ENCODE measurements at places on chromosomes 2 and 18.

- no peak for DNase-seq
These were observed 474.6 kb downstream of the SLC4A3 start for GRCh38 chr2:220101980-220102379.

- DNase-seq = no peak
These were observed 11.0 kb upstream of the ALPK2 start for GRCh38 chr18:58639751-58640427.

GRCh38 chr2:212083492-212083891 is 455.1 kb downstream of the ERBB4 start:
- no peak for DNase-seq

GRCh38 chr2:191795715-191796114 is 51.2 kb downstream of the CAVIN2 start:
- DNase-seq = no peak

GRCh38 chr2:118847762-118848172 is 319 bp upstream of the EN1 start:
- no peak for DNase-seq

- no peak for DNase-seq
These were observed 1049.2 kb upstream of the ZEB2 start for GRCh38 chr2:145569108-145569507.

DNA sequence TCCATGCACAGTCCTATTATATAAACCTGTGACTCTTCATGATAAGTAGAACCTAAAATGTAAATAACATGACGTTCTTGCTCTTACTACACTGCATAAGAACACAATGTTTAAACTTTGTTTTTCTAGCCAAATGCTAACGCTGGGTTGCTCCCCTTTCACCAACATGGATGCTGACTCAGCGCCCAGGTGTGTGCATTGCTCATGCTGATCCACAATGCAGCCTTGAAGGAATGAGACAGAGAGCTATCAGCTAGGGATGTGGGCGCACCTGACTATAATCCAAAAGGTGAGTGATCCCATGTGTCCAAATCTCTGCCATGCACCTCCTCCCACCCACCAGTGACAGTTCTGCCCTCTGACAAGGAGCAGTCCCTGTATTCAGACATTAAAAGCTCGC is 235.0 kb downstream of the IRS1 start:
- no peak for DNase-seq

DNA sequence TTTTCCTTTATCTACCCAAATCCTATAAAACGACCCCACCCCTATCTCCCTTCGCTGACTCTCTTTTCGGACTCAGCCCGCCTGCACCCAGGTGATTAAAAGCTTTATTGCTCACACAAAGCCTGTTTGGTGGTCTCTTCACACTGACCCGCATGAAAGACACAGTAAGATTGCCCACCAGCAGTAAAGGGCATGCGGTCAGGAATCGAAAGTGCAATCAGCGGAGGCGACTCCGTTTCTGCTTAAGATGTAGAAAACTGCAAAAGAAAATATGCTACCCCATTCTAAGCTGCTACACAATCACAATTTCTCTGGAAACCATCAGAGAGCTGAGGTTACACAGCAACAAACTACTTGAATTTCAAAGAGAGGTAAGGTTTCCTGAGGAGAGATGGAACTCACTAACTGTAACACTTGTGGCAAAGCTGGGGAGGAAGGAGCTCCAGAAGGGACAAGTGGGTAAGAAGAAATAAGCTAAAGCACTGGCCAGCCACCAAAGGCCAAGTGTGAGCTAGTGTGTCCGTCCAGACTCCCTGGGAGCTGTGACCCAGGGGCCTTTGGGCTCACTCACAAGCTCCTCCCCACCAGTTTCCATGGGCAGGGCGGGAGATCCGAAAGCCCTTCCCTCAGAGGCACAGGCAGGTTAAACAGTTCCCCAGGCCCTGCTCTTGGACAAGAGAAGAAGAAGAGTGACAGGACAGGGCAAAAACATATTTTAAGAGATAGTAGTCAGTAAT is 72.8 kb upstream of the TGFA start:
- no peak for DNase-seq

DNA sequence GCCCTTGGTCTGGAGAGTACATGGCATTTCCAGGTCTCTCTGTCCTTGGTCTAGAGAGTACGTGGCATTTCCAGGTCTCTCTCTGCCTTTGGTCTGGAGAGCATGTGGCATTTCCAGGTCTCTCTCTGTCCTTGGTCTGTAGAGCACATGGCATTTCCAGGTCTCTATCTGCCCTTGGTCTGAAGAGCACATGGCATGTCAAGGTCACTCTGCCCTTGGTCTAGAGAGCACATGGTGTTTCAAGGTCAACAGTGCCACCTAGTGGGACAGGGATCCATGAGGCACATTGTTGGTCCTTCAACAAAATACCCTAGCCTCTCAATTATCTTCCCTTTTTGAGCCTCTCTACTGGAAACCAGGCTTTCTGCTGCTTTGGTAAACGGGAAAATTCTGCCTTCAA is 250.2 kb downstream of the OTX1 start:
- DNase-seq = peak; percentile 33
